ENCODE measurements at places on chromosomes 4 and X.

DNA sequence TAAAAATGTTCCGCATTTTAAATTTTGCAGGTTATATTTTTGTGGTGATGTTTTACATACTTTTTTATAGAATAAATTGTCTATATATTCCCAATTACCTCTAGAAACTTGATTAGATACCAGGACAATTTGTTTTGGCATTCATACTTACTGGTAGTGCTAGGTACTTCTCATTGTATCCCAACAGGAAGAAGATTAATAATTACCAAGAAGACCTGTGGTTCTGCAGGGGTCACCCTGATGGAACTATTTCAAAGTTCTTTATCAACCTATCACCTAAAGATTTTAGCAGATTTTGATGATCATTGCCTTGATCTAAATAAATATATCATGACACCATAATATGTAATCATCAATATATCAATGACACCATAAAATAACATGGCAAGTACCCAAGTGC, 22.5 kb upstream of the FAM9A start:
- no peak for DNase-seq

GRCh38 chrX:110734271-110734670, 61.3 kb downstream of the CHRDL1 start:
- no peak for DNase-seq

DNA sequence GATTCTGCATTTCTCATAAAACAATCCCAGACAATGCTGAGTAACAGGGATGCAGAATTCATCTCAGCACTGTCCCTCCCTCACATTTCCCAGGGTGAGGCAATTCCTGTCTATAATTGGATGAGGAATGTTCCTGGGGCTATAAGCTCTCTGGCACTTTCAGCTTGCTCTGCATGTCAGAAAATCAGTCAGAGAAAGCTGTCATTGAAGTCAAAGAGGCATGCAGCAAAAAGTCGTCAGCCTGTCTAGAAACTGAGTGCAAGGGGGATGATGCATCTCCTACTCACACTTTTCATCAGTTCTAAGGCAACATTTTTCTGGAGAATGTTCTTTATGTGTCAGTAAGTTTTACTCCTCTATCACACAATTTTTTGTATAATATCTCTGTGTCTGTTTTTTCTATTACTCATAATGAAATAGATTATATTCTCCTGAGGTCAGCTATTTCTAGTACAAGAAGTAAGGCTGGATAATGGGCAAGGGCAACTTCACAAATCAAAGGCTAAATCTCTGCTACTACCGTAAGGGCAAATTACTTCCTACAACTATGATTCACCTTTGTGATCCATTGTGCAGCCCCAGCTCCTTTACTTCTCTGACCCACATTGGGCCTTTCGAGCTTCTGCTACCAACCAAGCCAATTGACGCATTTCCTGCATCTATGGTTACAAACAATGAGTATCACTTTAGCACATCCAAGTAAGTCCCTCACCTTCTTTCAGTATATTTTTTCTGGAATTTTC, 56.0 kb downstream of the TASL start:
- DNase-seq, result no peak

GRCh38 chrX:42269186-42269585, 345.8 kb upstream of the CASK start:
- DNase-seq, result no peak

DNA sequence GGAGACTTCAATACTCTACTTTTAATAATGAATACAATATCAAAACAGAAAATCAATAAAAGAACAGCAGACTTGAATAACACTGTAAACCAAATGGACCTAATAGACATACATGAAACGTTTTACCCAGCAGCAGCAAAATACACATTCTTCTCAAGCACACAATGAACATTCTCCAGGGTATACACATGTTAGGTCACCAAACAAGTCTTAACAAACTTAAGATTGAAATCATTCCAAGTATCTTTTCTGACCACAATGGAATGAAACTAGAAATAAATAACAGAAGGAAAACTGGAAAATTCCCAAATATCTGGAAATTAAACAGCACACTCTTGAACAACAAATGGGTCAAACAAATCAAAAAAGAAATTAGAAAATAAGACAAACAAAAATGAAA, 145.0 kb upstream of the CT83 start:
- DNase-seq, result no peak

GRCh38 chr4:56681158-56681852, at the start of gene HOPX:
HOPX (minus strand) TSS chr4:56681296; CDS start chr4:56657816, 23,480 bp downstream.
- DNase-seq, result no peak

- DNase-seq, result no peak
These were observed 123.2 kb downstream of the PABPC4L start for GRCh38 chr4:134078230-134078914.

- DNase-seq, result no peak
These were observed 90.3 kb downstream of the DHRSX start for GRCh38 chrX:2410279-2411020.

- DNase-seq, result no peak
These were observed 129.7 kb downstream of the TMEM164 start for GRCh38 chrX:110132450-110133114.

DNA sequence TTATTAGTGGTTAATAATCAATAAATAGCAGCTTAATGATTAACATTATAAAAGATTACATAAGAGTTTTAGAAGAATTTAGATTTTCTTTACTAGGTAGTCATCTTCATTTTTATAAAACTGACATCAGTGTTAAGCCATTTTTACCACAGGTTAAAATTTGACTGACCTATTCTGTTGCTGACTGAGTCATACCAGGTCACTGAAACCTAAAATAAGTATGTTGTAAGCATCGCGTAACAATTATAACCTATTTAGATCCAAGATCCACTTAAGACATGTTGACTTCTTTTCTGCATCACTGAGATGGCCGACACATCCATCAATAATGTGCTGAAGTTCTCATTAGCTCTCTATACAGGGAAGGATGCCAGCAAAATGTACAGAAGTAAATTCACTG, 36.7 kb downstream of the ARX start:
- no peak for DNase-seq

- no peak for DNase-seq
These were observed 2.3 kb upstream of the INTS6L start for GRCh38 chrX:135518161-135518560.

DNA sequence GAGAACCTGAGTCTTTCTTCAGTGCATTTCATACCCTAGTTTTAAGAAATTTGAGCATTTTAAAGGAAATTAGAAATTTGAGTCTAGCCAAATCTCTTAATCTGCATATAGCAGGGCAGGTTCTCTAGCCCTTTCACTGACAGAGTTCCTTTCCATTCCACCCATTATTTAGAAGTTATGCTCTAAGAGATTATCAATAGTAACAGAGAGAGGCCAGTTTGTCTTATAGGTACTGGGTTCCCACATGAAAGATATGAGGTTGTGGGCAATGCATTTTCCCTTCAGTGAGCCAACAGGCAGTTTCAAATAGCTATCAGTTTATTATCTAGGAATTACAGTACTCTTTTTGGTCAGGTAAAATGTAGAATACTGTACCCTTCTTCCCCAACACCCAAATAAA, 7.3 kb upstream of the GALNT7 start:
- no peak for DNase-seq

DNA sequence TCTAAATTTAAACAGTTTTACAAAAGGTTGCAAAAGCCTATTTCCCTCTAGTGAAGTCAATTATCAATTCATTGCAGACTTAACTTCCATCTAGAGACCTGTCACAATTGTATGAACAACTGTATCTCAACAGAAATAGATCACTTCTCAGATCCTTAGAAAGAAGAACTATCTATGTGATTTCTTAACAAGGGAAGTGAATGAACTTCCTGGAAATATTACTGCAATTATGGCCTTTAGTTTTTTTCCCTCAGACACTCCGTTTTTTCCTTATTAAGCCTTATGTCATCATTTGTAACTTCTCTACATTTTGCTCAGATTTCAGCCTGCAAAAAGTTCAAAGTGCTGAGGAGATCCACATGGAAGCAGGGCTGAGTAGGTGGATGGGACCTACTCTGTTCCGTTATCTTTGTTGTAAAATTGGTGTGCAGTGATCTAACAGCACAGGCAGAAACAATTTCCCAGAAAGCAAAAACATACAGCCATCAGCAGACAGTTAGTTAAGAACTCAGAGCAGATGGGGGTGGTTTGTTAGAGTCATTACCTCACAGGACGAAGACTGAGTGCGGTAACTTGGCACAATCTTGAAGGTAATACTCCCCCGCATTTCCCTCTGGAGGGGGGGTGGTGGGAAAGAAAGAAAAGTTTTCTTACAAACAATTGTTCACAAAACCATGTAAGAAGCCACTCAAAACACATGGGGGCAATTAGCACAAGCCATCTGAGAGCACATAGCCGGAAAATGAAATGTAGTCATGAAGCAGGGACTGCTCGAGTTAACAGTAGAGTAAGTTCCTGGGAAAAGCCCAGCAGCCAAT, 112.3 kb downstream of the NYX start:
- no peak for DNase-seq

DNA sequence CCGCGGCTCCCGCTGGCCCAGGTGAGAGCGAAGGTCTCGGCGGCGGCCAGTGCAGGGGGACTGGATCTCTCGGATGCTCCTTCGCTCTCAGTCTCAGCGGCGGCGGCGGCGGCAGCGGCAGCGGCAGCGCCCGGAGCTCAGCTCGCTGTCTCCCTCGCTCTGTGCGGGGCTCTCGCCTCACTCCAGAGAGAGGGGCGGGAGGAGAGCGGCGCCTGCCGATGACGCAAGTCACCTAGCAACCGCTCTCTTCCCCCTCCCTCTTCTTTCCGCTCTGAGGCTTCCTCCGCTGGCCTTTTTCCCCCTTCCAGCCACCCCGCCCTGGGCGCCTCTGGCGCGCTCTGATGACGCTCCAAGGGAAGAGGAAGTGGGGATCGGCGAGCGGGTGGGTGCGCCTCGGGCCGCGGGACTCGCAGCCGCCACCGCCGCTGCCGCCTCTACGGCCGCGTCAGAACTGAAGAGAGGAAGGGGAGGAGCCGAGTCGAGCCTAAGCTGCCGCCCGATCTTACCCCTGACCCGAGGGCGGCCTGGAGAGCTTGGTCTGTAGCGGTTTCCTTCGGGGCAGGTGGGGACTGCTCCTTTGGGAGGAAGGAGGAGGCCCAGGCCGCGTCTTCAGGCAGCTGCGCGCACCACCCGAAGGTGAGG, at the start of gene FBXW7:
Gene FBXW7 (minus strand): TSS at position 190 of the 642 bp plus-strand sequence. CDS start 124,289 bp downstream, outside the sequence.
- peak; percentile 99 for DNase-seq

- DNase-seq, result no peak
These were observed 116.2 kb downstream of the SLC2A9 start for GRCh38 chr4:9904976-9905587.
